ENCODE measurements at places on chromosomes 7 and 10. TPM values are rescaled to one million over a fixed set of nuclear protein-coding genes. Genes with fewer than 3 reads are reported as not detected.

DNA sequence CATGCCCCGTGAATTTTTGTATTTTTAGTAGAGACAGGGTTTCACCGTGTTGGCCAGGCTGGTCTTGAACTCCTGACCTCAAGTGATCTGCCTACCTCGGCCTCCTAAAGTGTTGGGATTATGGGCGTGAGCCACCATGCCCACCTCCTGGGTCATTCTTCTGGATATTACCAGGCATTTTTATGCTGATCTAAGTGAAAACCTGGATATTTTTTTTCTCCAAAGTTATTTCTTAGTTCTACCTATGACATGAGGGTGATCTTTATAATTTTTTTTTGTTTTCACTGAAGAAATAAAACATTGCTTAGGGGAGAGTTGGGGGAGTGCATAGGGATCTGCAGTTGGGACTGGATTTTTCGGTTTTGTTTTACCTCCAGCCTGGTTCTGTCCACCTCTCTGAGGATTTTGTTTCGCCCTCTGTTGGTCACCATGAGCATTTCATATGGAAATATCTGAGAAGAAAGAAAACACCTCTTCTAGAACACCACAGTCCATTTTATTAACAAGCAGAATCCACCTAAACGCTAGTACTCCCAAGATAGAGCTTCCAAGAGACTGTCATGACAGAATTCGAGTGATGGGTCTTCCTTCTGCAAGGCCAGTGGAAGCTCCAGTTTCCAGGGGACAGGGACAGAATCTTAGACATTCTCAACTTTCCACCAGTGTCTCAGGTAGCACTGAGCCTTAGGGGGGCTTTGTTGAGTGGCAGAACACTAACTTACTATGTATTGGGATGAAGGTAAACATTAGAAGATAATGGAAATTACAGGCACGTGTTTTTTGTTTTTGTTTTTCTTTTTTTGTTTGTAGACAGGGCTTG lies 33.4 kb upstream of the AFAP1L2 start:
- no peak for DNase-seq

The UROS gene
- total RNA-seq = 31.6 TPM

- peak; percentile 22 for DNase-seq
Observed at GRCh38 chr10:132685101-132685891, 100.7 kb downstream of the NKX6-2 start.

The NEURL1 gene
- 2.5 TPM for total RNA-seq

DNA sequence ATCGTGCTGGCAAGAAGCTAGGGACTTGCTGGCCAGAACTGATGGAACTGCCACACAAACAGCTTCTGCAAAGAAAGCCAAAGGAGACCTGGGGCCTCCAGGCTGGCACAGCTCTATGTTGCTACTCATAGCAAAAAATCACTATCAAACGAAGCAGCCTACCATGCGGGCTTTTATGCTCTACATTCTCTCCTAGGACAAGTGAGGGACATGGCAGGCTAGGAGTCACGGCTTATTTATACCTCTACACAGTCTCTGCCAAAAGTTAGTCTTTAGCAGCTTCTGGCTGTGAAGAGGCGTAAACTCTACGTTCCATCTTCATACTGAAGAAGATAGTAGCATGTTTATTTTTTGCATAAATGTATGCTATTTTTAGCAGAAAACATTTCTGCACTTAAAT lies 35.4 kb downstream of the CDCA7L start:
- DNase-seq = no peak

GRCh38 chr10:35769795-35770194 lies 127.7 kb upstream of the FZD8 start:
- DNase-seq = no peak

- peak; percentile 38 for DNase-seq
Observed at GRCh38 chr10:14645239-14645960, 129.3 kb downstream of the FAM107B start.

GRCh38 chr10:119896061-119896655 lies 3.6 kb downstream of the SEC23IP start:
- DNase-seq = no peak

DNA sequence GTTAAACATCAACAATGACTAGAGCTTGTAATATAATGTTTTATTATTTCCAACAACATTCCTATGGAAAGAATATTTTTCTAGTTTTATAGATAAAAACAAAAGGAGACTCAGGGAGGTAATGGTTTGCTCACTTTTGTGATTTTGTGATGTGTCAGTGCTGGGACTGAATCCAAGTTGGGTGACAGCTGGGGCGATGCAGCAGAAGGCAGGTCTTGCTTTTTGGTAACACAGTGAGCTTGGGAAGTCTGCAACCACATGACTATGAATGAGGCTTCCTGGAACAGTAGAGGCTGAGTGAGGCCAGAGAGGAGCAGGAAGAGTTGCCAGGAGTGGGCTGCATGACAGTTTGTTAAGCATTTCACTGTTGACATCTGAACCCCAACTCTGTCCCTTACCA lies 4.9 kb upstream of the YKT6 start:
- no peak for DNase-seq

- no peak for DNase-seq
Observed at GRCh38 chr7:73882047-73882402, 21.1 kb downstream of the TMEM270 start.

The MYH16 gene
- total RNA-seq = not detected

The GDF2 gene
- total RNA-seq = not detected

The OR6V1 gene
- not detected for total RNA-seq

Data from activated T-cell treated with anti-CD3 and anti-CD28 coated beads, Interleukin-2, amount 50 U/mL, for 72 hours (primary cell).